ENCODE measurements at places on chromosomes 4 and X. TPM values are rescaled to one million over a fixed set of nuclear protein-coding genes. Genes with fewer than 3 reads are reported as not detected.
A peak's percentile ranks its signal among the peaks of the same experiment; 100 is the strongest.

- DNase-seq: peak; percentile 71
Measured at GRCh38 chr4:142126890-142127497, 490.6 kb downstream of the IL15 start.

- DNase-seq: no peak
Measured at GRCh38 chrX:19342331-19342906, 1.3 kb upstream of the PDHA1 start.

- no peak for DNase-seq
Measured at GRCh38 chr4:6960628-6961412, 51.2 kb downstream of the TBC1D14 start.

Gene RXFP1
- 0.21 TPM for polyA plus RNA-seq

Gene CCDC149
- polyA plus RNA-seq: 16.4 TPM

Gene MPP1
- 31.6 TPM for polyA plus RNA-seq

All from renal pelvis (tissue), 12 donors.